Stimulated activated CD4-positive, alpha-beta T cell treated with anti-CD3 and anti-CD28 coated beads, Interleukin-12 subunit alpha, Interleukin-12 subunit beta, amount 100 ng/mL, for 48 hours (primary cell): ENCODE measurements at places on chromosomes 3 and 15.

DNA sequence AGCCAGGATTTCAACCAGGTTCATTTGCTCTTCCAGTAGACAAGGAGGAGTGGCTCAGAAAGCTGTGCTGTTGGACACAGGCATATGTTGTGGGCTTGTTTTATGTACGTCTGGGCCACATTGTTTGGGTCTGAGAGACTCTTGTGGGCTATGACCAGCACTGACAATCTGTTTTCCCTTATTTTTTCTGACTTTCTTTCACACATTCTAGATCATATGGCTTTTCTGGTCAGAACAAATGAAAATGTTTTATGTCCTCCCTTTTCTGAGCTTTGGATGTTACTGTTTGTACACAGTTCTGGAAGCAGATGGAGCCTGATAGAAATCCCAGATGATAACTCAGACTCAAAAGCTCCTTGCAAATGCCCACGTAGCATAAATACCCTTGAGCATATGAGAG lies 85.8 kb upstream of the RGMA start:
- DNase-seq, result no peak

DNA sequence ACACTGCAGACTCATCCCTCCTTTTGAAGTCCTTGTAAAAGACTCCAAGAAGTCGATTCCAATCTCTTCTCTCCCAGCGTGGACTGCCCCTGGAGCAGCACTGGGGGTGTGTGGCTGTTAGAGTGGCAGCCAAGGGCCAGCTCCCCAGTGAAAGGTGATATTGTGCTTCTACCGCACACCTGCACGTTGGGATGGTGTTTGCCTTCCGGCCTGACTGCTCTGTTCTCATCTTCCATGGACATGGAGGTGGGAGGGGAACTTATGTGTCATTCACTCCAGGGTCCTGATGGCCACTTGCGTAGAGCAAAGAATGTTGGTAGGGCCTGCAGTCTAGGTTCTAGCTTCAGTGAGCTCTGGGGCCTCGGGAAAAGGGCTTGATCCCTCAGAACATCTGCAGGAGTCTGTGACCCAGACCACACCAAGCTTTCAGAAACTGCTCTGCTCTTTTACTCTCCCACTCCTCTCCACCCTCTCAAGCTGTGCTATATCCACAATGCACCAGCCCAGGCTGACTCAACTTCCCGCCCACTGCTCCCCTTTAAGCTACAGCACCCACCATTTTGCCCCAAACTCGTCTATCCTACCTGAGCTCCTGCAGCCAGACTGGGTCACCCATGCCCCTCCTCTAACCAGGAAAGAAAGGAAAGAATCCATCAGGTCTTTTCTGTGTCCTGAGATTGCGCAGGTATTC lies 31.3 kb downstream of the LIPC start:
- DNase-seq, result no peak

- DNase-seq, result no peak
These were observed 1051.8 kb upstream of the CFAP20DC start for GRCh38 chr3:60101621-60102020.

GRCh38 chr15:89186803-89187202 lies 34.6 kb downstream of the RLBP1 start:
- DNase-seq, result no peak

GRCh38 chr15:78102741-78103140 lies 10.4 kb downstream of the SH2D7 start:
- DNase-seq, result no peak

GRCh38 chr15:45802140-45802539 lies 167.3 kb downstream of the SQOR start:
- DNase-seq, result no peak

DNA sequence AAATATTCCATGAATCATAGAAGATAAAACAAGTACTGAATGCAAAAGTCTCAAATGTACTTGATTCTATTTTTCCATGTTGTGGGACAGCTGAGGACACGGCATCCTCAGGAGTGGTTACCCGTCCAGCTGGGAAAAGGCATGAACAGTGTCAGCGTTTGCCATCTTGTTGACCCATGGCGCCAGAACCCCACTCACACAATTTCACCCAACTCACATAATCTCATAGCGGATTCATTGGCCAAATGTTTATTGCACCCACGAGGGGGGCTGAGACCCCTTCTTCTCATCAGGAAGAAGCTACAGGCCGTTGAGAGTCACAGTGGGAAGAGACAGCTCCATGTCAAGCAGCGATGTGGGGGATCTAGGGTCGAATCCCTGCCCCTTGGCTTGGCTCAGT lies 72.9 kb downstream of the OCA2 start:
- DNase-seq, result no peak

- peak; percentile 14 for DNase-seq
These were observed 21.4 kb upstream of the LIPC start for GRCh38 chr15:58410353-58410752.

GRCh38 chr15:29480278-29480677 lies 210.7 kb upstream of the NSMCE3 start:
- DNase-seq, result no peak

DNA sequence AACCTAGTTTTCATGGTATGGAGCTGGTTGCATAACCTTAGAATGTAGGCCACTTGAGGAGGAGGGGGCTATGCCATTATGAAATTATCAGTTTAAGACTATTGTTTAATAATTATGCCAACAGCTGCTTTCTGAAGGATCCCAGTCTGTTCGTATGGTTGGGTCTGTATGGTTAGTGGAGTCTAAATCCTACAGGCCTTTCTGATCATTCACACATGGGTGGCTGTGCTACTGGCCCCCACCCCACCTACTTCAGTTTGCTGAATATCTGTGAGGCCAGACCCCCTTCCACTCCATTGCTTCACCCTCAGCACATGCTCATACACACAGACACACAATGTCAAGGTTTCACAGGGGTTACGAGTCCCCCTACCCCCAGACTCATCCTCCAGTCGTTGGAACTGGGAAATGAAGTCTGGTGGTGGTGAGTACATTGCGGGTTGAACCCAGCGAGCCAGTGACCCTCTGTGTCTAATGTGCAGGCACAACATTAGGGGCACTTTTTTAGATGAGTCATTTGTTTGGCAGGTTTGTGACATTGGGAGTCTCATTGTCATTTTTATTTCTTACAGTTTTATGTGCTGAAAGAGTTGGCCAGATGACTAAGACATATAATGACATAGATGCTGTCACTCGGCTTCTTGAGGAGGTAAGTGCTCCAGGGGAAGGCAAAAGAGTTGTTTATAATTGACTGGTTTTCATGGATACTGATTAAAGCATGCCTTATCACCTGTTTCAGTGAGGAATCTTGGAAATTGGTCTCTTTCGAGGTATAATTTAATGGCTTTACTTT lies 85.3 kb downstream of the TRAK1 start:
- no peak for DNase-seq

- no peak for DNase-seq
These were observed 212.6 kb downstream of the KCNMB2 start for GRCh38 chr3:178748874-178749273.

DNA sequence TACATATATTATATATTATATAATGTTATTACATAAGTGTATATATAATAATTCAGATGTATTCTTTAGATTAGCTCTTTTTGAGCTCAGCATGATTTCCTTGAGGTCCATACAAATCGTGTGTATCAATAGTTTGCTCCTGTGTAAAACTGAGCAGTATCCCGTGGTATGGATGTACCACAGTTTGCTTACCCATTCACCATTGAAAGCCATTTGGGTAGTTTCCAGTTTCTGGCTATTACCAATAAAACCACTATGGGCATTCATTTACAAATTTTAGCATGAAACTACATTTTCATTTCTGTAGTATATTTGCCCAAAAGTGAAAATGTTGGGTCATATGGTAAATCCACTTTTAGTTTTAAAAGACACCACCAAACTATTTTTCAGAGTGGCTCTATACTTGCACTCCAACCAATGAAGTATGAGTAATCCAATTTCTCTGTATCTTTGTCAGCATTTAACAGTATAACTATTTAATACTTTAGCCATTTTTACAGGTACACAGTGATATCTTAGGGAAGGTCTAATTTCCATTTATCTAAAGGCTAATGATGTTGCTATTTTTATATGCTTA lies 1361.4 kb upstream of the GBE1 start:
- DNase-seq, result no peak

GRCh38 chr15:58002338-58003126 lies 63.0 kb downstream of the ALDH1A2 start:
- DNase-seq, result no peak

DNA sequence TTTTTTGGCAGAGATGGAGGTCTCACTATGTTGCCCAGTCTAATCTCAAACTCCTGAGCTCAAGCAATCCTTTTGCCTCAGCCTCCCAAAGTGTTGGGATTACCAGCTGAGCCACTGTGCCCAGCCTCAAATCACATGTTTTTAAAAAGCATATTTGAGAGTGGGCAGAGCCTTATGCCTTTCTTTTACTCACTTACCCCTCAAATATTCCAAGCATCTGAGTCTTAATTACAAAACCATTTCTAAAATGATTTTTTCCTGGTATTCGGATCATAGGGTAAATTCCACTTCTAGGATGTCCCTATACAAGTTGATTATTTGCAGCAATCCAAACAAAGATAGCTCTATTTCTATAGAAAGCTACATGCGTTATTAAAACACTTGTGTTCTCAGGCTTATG lies 106.1 kb downstream of the RFTN1 start:
- no peak for DNase-seq
